ENCODE measurements at places on chromosomes 7 and 10.

DNA sequence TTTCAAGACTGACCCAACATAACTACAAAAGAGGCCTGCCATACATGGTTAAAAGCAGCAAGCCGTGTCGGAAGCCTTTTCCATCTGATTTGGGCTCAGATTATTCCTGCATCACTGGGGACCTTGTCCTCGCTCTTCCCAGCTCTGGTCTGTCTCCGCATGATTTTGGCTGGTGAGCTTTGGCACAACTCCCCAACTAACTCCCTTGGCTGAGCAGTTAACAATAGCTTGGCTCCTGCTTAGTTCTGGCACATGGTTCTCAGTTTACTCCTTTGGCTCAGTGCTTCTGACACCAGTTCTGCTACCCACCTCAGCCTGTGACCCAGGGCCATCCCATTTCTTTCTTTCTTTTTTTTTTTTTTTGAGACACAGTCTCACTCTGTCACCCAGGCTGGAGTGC, 17.0 kb downstream of the AGK start:
- no peak for DNase-seq

DNA sequence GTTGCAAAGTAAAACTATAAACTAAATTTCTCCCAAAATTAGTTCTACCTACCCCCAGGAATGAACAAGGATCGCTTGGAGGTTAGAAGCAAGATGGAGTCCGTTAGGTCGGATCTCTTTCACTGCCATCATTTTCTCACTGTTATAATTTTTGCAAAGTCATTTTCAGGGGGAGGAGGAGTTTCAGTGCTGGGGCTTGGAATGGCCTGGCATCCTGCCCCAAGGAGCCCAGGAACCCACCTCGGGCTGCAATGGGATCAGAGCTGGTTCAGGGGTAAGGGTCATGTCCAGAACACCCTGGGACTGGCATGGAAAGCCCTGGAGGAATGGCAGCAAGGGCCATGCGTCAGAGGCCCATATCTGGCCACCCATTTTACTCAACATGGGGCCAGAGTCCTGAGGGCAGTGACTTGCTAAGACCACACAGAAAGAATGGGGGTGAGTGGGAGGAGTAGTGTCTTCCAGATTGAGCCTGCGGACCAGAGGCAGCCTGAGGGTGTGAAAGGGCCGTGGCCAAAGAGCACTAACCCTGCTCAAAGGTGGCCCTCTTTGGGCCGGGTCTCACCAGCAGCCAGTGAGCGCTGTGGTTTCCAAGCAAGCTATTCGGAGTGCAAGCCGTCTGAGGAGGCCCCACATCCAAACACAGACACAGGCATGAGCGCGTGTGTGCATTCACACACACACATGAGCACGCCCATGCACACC, 31.8 kb downstream of the GPRIN2 start:
- no peak for DNase-seq

DNA sequence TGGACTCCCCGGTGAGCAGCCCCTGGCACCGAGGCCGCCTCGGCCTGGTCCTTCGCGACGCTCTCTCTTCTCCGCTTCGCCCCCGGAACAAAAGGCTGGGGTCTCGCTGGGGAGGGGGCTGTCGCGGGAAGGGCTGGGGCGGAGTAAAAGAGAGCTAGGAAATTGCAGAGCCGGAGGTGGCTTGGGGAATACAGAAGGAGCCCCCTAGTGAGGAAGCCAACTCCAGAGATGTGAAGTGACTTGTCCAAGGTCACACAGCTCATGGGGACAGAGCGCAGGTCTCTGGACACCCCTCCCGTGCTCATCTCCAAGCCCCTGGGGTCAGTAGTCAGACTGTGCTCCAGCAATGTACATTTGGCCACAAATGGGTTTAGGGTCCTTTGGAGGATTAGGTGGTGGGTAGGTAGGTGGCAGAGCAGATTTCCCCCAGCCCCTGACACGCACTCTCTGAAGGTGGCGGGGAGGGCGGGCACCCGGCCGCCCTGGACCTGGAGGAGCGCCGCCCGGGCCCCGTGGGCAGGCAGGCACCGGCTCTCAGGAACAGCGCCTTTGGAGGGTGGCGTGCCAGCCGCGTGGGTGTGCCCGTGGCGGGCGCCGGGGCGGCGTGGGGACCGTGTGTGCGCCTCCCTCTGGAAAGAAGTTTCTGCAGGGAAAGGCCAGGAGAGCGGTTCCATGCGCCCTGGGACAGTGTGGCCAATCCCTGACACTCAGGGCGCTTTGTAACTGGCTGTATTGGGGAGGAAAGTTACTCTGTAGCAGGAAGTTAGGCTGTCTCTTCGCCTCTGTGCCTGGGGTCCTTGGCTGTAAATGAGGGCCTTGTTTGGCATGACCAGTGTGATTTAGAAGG, 910 bp downstream of the WIPF3 start:
- no peak for DNase-seq

- no peak for DNase-seq
Measured at GRCh38 chr7:139036901-139037300, 1.1 kb upstream of the ZC3HAV1L start.

GRCh38 chr7:40437498-40437897, 302.7 kb downstream of the SUGCT start:
- no peak for DNase-seq
